ENCODE measurements at places on chromosomes 5 and 9.

GRCh38 chr5:175803736-175804454 is 67.5 kb upstream of the CPLX2 start:
- ATAC-seq, result no peak

DNA sequence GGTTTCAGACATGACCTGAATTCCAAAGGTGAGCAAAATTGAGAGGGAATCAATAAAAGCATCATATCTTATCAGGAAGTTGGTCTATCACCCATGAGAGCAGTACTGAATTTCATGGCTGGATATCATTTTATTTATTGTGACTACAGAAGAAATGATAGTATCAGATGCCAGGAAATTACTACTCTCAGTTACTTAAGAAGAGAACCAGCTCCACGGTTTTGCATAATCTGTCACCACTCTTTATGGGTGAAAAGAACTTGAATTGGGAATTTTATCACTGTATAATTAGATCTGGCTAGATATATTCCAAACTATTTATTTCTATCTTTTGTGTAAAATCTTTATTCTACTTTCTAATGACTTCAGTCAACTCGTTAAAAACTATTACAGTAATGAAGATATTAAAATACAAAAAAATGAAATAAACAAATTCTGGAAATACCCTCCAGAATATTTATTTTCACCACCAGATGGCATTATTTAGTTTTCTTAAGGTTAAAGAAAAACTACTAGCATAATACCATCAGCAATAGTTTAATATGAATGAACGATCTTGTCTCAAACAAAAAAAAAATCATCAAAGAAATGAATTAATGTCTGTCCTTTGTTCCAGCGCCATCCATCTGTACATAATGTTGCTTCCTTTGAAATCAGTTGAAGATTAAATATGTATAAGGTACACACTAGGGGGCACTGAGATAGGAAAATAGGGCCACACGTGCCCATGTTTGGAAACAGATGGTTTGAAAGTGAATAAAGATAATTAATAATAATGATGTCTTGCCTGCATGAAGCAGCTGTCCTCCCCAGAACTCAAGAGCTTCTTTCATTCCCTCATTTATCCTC is 84.7 kb upstream of the SLCO6A1 start:
- no peak for ATAC-seq

GRCh38 chr5:134949316-134949715 is 18.4 kb upstream of the CATSPER3 start:
- ATAC-seq, result no peak

DNA sequence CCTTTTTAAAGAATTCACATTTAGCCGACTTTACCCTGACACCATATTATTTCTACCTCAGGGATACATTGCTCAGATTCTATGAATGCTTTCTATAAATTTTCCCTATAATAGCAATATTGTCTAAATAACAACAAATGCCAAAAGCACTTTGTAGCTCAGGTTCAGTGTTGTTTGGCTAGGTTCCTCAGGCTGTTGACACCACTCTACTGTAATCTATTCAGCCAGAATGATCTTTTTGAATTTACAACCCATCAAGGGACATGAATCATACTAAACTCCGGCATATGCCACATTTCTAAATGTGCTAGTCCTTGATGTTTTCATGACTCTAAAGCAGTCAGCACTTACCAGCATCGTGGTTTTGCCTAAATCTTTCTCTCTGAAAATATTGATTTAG is 641.5 kb upstream of the CDH10 start:
- ATAC-seq, result no peak

- peak; percentile 99 for ATAC-seq
These were observed 15.4 kb downstream of the CCL28 start for GRCh38 chr5:43396762-43397304.

DNA sequence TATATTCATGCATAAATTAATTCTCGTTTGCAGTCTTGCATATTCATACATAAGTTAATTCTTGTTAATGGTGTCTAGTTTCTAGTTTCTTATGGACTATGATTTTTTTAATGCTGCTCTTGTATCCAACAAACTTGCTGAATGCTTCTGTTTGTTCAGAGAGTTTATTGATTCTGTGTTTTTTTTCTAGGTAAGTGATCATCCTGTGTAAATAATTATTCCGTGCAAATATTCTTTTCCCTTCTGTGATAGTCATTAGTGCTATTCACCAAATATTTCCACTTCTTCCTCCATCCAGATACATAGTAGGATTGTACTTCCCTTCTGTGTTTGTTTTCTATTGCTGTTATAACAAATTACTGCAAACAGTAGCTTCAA is 35.8 kb upstream of the SHISAL2B start:
- no peak for ATAC-seq

DNA sequence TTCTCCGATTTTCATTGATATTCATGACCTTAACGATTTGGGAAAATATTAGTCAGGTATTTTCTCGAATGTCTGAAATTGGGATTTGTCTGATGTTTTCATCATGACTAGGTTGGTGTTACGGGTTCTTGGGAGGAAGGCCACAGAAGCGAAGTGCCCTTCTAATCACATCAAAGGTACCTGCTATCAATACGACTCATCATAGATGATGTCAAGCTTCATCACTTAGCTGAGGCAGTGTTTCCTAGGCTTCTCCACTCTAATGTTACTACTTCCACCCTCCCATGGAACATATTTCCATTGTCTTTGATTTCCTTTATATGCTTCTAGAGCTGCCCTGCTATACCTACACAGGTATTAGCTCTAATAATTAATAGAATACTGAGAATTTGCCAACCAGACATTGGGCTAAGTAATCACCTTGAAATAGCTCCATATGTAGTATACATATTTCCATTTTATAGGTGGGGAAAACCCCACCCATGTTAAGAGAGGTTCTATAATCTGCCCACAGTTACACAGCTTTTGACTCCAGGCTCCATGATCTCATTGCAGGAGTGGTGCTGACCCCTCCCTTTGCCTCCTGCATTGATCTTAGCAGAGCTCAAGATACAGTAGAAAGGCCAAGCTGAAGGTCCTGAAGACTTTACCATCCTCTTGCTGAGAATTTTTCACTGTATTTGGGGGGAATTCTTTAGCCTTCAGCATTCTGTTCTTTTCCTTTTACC is 238.6 kb upstream of the ADAMTSL1 start:
- ATAC-seq, result no peak

DNA sequence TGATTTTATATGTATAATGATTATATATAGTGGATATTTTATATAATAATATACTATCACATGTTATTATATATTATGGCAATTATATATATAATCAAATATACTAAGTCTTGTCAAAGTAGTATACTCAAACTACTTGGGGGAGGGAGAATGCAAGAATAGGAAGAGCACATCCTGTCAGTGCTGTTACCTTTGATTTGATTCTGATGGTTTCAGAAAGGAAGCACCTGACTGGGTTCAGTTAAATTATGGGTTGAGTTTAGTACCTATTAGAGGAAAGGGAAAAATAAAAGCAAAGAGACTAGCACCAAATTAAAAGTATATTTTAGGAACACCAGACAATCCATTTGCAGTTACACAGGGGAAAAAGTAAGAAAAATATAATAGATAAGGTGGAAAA is 107.6 kb downstream of the GRIA1 start:
- ATAC-seq, result no peak

DNA sequence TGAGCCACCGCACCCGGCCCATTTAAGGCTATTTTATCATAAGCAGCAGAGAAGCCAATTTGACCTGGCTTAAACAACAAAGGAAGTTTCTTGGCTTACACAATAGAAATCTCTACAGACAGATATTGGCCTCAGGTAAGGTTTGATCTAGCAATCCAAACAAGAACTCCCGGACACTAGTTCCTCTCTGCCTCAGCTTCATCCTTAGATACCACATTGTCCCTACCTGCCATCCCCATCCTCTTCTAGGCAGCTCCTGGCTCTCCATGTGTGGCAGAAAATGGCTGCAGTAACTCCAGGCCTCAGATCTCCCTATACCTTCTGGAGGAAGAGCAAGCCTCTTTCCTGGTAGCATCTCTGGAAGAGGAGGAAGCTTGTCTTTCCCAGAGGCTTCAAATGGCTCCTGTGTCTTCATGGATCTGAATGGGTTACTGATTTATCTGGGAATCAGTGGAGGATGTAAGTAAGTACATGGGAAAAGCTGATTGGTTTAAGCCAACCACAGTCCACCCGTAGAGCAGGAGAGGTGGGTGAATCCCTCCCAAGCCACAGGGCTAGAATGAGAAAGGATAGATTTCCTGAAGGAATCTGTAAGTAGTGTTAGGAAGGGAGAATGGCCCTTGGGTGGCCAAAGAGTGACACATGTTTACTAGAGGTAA is 26.7 kb upstream of the AOPEP start:
- ATAC-seq, result no peak

DNA sequence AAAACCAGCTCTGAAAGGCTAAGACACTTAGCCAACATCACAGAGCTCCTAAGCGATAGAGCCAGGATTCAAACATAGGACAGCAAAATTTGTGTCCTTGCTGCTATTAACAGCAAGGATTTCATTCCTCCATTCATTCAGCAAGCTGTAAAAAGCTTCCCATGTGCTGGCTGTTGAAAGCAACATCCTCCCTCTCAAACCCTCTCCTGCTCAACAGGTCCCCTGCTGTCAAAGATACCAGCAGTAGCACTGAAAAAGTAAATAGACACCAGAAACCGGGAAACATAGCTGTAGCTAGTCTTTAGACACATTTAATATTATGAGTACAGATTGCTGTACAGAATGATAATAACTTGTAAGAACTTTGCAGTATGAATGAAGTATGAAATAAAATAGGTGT is 52.6 kb upstream of the ADAMTSL1 start:
- no peak for ATAC-seq

- ATAC-seq, result no peak
These were observed 35.8 kb downstream of the PIK3R1 start for GRCh38 chr5:68251386-68251785.

- peak; percentile 88 for ATAC-seq
These were observed 60.3 kb downstream of the UBAP2 start for GRCh38 chr9:33988219-33988890.

GRCh38 chr5:112339761-112340160 is 79.3 kb downstream of the EPB41L4A start:
- no peak for ATAC-seq

DNA sequence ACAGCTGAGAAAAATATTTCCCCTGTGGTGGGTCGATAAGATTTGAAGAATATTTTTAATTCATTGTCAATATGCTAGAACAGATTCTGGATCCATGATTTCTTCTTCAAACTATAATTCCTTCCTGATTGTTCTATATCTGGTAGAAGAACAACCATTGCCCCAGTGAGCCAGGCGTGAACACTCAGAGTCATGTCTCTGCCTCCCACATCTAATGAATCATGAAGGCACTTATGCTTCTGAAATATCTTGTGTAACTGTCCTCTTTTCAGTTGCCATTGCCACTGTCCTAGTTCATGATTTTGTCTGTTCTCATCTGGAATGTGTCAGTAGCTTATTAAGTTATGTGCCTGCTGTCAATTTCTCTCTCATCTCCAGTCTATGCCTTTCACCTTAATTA is 40.0 kb downstream of the GABRG2 start:
- ATAC-seq, result no peak

DNA sequence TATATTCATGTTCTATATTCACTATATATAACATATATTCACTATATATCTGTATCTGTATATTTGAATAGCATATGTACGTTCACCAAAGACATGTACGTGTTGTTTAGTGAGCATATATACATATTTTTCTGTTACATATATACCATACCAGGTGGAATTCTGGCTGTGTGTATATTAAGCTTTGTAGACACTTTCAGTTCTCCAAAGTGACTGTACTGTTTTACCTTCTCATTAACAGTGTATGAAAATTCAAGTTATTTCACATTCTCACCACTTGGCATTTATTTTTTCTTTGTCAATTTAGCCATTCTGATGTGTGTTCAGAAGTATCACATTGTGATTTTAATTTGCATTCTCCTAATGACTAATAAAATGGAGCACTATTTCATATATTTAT is 52.2 kb downstream of the DROSHA start:
- no peak for ATAC-seq

- peak; percentile 95 for ATAC-seq
These were observed 69.2 kb upstream of the CCDC180 start for GRCh38 chr9:97237951-97238889.

Measured in stimulated activated memory B cell treated with anti-CD40 and anti-IgM and Interleukin-4, amounts not matched to agents 10 μg/mL and 1 μg/mL and 100 μg/mL, for 72 hours (primary cell).